ENCODE measurements at places on chromosomes 5 and 9.

DNA sequence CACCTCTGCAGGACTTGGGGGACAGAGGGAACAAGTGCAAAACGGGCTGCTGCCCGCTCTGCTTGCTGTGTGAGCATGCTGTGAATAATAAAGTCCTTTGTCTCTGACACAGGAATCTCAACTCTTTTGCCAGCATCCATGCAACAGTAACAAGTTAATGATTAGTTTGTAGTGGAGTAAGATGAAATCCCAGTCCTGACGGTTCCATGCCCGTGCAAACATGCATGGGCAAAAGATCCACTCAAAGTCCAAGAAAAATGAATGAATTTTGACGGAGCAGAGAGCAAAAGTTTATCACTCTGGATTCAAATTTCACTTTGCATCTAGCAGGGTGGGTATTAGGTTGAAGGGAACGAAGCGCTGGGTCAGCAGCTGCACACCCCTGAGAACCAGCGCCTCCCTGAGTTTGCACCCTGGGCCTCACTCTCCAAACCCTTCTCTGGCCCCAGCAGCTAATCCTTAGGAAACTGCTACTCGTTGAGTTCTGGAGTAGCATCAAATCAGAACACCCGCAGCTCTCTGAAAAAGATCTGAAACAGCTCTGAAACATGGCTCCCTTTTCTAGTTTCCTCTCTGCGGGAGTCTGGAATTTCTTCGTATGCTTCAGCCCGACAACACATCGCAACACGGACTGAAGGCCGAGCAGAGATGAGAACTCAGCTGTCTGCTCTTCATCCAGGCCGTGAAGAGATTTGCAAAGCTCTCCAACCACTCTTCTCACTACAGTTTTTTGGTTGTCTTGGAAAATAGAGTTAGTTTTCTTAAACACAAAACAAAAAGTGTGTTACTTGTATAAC is 45.6 kb upstream of the RUFY1 start:
- no peak for DNase-seq

DNA sequence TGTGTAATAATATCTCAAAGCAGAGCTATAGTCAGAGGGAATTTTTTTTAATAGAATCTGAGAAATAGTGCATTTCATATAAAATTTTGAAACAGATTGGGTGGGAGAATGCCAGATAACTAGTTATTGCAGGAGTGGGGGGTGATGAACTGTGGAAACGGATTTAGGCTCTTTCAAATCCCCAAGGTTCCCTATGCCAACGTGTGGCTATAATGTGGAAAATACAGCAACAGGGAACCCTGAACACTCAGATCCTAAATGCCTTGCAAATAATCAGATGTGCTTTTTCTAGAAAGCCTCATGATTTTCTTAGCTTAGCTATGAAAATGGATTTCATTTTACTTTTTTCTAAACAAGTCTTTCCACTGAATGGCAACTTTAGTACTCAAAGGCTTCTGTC is 180.5 kb upstream of the DMAC1 start:
- no peak for DNase-seq

DNA sequence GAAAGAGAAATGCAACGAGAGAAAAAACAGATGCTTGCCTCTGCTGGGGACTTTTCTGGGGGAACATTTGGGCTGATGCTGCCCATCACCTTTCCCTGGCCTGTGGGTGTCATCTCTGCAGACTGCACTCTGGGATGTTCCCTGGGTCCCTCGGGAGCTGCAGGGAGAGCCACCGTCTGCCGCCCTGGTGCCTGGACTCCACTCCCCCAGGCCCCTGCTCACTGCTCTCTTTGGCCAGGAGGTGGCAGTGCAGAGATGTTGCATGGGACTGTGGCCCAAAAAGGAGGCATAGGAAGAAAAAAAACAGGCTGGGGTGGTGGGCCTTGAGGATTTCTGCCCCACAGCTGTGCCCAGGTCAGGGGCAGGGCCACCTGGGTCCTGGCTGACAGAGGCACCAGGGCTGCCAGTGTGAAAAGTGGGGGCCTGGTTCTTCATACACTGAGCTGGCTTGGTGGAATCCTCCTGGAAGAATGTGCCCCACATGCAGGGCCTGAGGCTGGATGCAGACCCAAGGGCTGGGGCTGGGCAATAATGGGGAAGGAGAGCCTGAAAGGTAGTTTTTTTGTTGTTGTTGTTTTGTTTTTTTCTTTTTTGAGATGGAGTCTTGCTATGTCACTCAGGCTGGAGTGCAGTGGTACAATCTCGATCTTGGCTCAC is 353.6 kb downstream of the SLIT3 start:
- DNase-seq: no peak

GRCh38 chr9:120310035-120310434 is 269.9 kb downstream of the CDK5RAP2 start:
- no peak for DNase-seq

- no peak for DNase-seq
Observed at GRCh38 chr5:96590796-96591195, 71.4 kb upstream of the CAST start.

DNA sequence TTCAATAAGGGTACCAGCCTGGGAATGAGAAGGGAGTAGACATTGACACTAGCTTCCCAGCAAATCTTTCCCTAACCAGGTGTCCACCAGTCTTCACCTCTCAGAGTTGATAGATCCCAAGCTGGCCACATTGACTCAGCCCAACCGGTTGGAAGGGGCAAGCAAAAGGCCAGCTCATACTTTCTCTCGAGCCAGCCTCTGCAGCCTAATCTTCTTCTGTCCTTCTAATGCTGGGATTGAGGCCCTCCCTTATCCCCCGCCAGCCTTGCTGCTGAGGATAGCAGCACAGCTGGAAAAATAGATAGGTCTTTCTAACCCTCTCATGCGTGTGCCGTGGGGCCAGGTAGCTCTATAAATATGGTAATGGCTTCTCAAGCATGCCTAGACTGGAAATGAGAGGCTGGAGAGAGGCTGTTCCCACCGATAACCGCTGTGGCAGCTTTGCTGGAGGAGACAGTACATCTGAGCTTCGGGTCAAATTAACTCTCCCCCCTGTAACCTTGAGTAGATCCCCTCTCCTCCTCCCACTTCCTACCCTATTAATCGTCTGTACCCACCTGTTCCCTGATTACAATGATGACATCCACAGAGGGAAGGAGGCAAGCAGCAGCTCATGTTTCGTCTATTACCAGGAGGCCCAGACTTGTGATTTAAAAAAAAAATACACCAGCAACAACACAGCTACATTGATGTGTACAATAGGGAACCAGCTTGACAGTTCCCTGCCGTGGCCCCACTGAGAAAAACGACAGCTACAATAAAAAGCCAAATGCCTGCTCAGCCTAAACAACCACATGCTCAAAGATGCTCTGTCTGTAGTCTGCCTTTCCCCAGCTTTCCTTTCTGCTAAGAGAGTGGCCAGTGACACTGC is 219.9 kb upstream of the BRINP1 start:
- no peak for DNase-seq

GRCh38 chr5:123546657-123547056 is 34.7 kb downstream of the CSNK1G3 start:
- DNase-seq: no peak

DNA sequence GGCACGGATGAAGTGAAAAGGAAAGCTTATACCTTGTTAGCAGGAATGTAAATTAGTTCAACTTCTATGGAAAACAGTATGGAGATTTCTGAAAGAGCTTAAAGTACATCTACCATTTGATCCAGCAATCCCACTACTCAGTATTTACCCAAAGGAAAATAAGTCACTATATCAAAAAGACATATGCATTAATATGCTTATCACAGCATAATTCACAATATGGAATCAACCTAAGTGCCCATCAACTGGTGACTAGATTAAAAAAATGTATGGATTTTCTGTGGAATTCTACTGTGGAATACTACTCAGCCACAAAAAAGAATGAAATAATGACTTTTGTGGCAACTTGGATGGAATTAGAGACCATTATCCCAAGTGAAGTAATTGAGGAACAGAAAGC is 279.6 kb downstream of the GABRB2 start:
- DNase-seq: no peak

GRCh38 chr5:151153766-151154272 is 3.8 kb downstream of the ANXA6 start:
- DNase-seq: no peak

- DNase-seq: no peak
Observed at GRCh38 chr9:135098400-135099105, 11.1 kb downstream of the OLFM1 start.

DNA sequence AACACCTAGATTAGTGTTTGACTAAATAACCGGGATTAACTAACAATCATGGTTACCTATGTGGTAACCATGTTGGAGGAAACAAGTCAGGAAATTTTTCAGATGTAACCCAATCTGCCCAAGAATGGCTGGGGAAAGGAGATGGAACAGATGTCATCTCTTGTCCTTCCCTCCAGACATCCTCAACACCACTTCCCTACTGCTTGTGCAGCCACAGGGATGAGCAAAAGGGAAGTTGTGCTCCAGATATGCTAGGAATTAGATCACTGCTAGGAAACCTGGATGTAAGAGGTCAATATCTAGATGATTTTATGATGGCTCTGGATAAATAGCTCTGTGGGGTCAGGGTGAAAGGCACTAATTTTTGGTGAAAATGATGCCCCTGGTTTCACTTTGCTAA is 61.3 kb upstream of the ELL2 start:
- no peak for DNase-seq

DNA sequence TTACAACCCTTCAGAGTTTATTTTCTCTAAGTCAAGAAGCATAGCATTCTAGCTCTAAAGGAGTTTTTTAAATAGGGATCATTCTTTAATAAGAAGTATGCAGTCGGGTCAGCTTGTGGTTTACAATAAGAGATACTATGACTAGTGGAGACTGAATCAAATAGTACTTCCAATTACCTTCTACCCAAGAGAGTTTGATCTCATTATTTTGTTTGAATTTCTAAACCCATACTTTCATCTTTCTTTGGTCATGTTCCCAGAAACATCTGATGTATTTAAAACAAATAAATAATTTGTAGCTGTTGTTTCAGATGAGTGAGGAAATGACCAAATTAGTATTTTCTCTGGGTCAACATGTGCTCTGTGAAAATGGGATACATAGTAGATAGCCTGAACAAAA is 160.2 kb upstream of the CDH6 start:
- DNase-seq: no peak

Measured in CD8-positive, alpha-beta memory T cell (primary cell).